ENCODE measurements at places on chromosomes 3 and 15.
A peak's percentile ranks its signal among the peaks of the same experiment; 100 is the strongest.

DNA sequence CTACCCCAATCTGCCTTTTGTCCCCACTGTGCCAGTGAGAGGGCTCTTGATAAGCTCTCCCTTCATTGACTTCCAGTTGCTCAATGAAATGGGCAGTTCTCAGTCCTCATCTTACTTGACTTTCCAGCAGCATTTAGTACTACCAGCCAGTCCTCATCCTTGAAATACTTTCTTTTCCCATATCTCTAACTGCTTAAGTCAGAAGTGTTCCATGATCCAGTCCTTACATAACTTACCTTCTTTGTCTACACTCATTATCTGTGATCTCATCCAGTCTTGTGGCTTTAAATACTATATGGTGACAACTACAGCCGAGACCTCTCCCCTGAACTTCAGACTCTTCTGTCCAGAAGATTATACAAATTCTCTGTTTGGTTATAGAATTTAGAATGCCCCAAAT, 28.7 kb downstream of the RARRES1 start:
- DNase-seq = no peak

- DNase-seq = peak; percentile 74
Observed at GRCh38 chr3:197088370-197088769, 58.8 kb upstream of the MELTF start.

DNA sequence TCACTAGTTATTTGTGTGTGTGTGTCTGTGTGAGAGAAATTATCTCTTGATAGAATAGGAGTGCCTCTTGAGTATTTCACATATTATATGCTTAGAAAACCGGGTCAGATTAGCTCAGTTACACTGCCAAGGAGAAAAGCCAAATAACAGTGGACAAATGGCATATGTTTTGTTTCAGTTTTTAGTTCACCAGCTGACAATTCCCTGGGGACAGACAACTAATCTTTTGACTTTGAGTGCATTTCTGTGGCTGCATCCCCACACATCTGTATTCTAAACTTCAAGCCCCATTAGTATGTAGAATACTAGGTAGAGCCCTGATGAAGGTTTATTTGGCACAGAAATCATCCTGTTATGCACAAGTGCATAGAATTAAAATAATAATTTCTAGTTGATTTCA, 227.7 kb upstream of the CNTN3 start:
- no peak for DNase-seq

DNA sequence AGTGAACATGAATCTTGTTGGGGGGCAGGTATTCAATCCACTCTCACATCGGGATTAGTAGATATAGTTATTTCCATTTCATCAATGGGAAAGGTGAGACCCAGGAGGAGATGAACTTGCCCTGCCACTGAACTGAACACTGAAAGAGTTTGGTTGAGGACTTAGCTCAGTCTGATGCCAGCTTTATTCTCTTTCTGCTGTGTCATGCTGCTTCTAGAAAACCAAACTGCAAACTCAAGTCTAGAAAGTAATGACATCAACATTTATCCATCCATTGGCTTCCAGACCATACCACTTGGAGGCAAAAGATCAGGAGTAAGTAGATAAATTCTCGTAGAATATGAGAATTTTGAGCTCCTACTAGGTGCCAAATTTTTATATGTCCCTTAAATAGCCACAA, 288.0 kb upstream of the CTNNB1 start:
- no peak for DNase-seq

DNA sequence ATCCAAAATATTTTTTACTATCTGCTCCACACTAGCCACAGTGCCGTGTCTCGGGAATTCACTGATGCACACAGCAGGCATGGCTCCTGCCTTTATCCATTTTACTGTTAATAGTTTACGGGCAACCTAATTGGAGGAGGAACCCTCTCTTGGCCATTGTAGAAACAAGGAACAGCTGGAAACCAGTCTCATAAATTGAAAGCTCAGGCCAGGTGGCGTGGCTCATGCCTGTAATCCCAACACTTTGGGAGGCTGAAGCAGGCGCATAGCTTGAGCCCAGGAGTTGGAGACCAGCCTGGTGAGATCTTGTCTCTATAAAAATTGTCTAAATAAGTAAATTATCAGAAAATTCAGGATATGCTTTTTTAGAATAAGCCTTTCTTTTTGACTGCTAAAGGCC, 39.0 kb downstream of the IL5RA start:
- DNase-seq = no peak

GRCh38 chr3:128315313-128315712, 151.4 kb downstream of the DNAJB8 start:
- no peak for DNase-seq

DNA sequence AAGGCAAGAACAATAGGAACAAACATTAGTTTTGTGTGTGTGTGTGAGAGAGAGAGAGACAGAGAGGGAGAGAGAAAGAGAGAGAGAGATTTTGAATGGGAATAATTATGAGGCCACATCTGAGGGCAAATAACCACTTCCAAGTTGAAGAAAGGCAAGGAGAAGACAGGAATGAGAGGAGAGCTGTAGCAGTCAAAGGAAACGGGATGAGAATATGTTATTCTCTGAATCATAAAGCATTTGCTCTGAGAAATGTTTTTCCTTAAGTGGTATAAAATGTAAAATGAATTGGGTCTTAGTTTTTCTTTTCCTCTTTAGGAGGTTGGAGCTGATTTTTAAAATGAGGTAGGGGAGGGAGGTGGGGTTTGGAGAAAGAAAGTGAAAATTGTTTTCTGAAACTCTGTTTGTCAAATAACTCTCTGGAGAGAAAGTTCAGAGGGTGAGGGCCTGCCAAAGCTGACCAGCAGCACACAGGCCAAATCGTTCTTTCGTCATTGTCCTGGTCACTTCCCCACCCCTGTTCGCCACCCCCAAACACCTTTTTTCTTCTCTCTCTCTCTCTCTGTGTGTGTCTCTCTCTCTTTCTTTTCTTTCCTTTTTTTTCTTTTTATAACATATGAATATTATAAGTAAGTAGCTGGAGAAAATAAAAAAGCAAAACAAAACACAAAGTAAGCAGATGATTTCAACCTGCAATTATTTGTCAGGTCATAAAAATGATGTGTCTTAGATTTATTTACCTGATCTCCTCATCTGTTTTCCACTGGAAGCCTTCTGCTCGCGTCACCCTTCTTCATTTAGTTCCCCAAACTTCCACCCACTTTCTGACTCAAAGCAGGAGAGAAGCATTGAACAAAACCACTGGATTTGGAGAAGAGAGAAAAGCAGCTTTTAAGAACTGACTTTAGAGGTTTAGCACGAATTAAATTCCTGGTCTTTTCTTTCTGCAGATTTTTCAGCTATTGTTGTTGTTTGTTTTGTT, 110.6 kb downstream of the LPP start:
- no peak for DNase-seq

DNA sequence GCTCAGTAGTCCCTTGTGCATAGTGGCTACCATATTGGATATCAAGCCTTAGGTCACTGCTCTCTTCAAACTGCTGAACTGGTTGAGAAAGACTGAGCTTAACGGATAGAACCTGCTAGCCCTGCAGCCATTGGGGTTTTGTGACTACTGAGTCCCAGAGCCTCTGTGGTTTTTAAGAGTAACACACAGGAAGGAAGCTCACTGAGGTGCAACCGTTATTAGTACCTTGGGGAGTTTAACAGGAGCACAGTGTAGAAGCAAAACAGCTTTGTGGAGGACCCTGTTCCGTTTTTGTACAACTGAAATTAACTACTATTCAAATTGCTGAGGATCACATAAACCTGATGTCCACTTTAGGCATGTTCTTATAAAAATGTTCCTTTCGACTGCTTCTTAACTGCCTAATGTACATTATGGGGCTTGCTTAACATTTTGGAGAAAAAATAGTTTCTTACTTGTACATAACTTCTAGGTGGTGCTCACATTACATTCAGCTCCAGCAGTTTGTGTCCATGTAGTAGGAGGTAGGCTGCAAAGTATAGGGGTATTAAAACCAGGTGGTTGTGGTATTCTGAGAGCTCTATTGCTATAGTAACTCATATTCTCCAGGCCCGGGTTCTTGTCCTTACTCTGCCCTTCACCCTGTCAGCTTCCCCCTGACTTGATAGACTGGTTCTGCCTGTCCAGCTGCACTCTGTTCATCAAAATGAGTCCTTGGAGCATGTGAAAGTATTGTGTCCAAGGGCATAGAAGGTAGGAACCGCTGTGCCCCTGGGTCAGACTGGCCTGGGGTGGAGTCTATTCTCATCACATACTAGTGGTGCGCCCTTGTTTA, 17.3 kb downstream of the PXK start:
- no peak for DNase-seq

GRCh38 chr3:111808439-111808838, 50.6 kb upstream of the PHLDB2 start:
- no peak for DNase-seq

- no peak for DNase-seq
Observed at GRCh38 chr3:196120291-196120951, 38.5 kb upstream of the TFRC start.

DNA sequence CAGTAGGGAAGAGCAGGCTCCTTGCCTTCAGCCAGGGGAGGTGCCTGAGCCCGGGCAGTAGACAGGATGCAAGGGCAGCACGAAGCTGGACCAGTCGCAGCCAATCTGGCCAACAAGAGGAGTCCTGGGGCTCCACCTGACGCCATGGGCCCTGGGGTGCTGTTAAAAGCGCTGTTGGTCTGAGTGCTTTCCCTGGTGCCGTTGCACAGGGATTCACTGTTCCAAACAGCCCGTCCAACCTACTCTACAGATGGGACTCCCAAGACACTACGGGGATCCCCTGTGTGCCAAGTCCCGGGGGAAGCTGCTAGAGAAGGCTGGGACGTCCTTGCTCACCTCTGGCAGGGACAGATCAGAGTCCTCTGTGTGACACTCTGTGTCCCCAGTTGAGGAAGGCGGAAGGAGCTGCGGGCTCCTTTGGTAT, 632 bp downstream of the CTSH start:
- DNase-seq = peak; percentile 10

DNA sequence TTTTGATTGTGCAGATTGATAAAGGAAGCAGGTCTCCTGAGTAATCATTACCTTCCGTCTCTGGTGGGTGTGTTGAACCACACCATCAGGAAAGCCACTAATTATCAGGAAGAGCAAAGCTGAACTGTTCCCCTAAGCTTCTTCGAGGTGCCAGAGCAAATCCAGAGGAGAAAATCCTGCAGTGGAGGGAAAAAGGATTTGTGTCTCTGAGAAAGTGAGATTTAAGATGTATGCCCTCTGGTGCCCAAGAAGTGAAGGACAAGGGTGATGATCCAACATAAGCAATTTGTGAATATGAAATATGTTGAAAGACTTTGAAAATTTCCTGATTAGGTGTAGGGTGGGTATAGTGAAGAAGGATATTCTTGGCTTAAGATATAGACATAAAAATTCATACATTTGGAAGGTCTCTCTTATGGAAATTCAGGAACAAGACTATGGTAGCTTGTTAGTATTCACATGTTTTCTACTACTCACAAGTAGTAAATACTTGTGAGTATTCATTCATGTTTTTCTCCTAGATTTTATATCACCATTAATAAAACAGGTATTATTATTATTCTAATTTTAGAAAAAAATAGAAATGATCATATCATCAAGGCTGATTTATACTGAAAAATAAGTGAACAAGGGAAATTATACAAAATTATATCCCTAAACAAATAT, 34.8 kb downstream of the COMMD2 start:
- peak; percentile 55 for DNase-seq

DNA sequence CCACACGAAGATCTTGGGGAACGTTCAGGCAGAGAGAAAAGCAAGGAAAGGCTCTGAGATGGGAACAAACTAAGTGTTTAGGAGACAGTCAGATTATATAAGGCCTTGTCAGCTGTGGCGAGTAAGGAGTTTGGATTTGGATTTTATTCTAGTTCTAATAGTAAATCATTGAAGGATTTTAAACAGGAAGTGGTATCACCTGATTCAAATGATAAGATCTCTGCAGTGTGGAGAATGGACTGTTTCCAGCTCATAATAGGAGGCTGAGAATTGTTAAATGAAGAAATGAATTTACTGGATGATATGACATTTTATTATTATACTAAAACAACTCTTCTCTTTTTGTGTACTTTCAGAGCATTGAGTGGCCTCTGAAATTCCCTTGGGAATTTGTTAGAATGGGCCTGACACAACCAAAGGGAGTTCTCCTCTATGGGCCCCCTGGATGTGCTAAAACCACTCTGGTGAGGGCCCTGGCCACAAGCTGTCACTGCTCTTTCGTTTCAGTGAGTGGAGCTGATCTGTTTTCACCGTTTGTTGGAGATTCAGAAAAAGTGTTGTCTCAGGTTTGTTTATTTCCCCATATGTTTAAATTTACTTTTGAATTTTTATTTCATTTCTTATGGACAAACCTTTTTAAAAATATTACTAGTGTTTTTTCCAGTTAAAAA, 36.0 kb upstream of the GATM start:
- DNase-seq = no peak

- DNase-seq = no peak
Observed at GRCh38 chr3:194128202-194128918, 7.6 kb upstream of the HES1 start.

DNA sequence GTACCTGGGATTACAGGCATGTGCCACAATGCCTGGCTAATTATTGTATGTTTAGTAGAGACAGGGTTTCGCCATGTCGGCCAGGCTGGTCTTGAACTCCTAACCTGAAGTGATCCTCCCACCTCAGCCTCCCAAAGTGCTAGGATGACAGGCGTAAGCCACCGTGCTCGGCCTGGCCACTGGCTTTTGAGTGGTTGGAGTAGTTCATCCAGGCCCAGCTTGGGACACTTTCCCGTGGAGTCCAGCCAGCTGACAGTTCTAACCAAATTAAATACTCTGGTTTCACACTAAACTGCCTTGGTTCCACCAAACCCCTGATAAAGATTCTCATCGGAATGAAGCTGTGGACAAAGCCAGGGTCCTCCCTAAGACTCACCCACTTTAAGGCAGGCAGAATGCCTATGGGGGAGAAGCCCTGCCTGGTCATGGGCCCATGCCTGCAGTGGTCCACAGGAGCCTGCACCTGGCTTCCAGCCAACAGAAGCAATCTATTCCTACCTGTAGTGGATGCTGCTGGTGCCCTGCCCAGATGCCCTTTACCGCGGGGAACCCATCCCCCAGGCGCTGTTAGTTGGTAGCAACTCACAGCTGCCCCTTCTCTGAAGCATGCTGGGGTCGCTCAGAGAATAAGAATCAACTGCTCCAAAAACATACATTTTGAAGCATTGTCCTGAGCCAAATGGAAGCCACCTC, 5.2 kb upstream of the SLC28A1 start:
- no peak for DNase-seq

DNA sequence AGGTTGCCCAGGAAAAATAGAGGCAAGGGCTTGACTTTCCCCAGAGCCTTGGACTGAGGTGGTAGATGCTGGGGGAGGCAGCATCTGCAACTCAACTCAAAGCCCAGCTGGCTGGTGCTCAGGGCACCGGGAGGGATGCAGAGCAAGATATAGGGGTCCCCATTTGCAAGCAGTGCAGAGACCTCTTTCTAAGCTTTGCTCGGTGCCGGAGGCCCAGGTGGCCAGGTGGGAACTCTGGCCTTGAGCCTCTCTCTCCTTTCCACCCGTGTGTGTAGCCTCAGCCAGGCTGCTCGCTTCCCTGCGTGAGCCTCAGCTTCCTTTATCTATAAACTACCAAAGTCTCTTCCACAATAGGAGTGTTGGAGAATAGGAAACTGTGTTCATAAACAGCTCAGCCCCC, 36.5 kb downstream of the SLC6A6 start:
- no peak for DNase-seq

GRCh38 chr3:169945313-169945712, 21.3 kb upstream of the SEC62 start:
- DNase-seq = no peak

GRCh38 chr3:69204315-69204957, 82.0 kb upstream of the LMOD3 start:
- peak; percentile 2 for DNase-seq

All from NCI-H2171 treated with DMSO at 0.1 percent for 48 hours (cell line).